ENCODE measurements at places on chromosomes 7 and 10.
A peak's percentile ranks its signal among the peaks of the same experiment; 100 is the strongest.

- no peak for DNase-seq
These were observed 21.2 kb upstream of the IGF2BP3 start for GRCh38 chr7:23491502-23491901.

- DNase-seq = no peak
These were observed 57.8 kb downstream of the ANKMY2 start for GRCh38 chr7:16587790-16588189.

GRCh38 chr7:137606061-137606674 lies 240.6 kb downstream of the DGKI start:
- DNase-seq = no peak

GRCh38 chr10:102009801-102010425 lies 46.1 kb downstream of the ARMH3 start:
- DNase-seq = peak; percentile 38

GRCh38 chr10:19031763-19032162 lies 16.8 kb upstream of the MALRD1 start:
- no peak for DNase-seq

DNA sequence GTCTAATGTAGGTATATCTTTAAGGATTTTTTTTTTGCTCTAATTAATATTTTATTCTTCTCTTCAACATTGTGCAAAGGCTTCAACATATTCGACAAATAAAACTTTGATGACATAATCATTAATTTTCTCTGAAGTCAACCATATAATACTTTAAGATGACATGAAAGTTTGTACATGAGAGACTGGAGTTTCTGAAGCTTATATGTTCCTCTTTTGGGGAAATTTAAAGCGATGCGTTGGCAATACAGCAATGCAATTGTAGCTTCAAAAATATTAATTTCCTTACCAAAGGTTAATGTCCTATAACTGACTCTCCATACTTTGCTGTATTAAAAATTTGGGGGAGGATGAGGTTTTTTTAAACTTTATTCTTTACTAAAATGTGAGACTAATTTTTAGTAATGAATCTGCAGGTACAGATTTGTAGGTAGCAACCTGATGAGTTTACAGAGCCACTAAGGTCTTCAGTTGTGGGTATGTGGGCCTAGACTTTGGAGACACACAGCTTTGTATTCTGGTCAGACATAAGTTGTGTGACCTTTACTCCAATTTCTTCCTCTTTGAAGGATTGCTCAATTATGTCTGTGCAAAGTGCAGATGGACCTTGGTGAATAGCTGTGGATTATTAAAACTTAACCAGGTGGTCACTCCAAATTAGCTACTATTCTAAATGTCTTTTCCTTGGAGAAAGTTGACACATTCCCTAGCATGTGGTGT lies 18.0 kb upstream of the LIPA start:
- DNase-seq = no peak

- no peak for DNase-seq
These were observed 89.7 kb upstream of the IKZF1 start for GRCh38 chr7:50214771-50215170.

DNA sequence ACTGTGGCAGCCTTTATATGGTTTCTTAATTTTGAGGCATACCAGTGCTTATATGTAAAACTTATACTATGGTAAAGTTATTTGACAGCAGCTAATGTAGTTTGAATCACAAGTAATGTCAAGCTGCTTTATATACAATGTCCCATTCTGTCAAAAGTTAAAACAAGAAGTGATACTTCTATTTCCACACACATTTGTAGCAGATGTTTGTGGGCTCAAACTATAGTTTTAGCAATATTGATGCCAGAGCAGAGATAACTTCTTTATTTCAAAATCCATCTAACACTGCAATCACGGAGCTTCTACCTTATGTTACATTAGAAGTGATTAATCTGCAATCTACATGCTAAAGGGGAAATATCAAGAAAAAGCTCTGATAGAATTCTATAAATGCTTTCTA lies 149.6 kb downstream of the ADK start:
- no peak for DNase-seq

GRCh38 chr7:134739362-134739761 lies 40.1 kb upstream of the CALD1 start:
- DNase-seq = no peak

DNA sequence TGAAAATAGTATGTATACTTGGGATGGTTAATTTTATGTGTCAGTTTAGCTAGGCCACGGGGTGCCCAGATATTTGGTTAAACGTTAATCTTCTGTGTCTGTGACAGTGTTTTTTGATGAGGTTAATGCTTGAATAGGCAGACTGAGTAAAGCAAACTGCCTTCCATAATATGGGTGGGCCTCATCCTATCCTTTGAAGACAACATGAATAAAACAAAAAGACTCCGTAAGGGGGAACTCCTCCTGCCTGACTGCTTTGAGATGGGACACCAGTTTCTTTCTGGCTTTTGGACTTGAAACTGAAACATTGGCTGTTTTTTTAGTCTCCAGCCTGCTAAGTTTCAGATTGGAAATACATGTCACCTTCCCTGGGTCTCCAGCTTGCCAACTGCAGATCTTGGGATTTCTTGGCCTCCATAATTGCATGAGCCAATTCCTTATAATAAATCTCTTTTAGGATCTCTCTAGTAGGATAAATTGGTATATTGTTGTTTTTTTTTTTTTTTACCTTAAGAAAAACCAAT lies 59.9 kb upstream of the GLCCI1 start:
- DNase-seq = no peak

GRCh38 chr7:74598558-74598957 lies 59.0 kb upstream of the GTF2I start:
- no peak for DNase-seq

DNA sequence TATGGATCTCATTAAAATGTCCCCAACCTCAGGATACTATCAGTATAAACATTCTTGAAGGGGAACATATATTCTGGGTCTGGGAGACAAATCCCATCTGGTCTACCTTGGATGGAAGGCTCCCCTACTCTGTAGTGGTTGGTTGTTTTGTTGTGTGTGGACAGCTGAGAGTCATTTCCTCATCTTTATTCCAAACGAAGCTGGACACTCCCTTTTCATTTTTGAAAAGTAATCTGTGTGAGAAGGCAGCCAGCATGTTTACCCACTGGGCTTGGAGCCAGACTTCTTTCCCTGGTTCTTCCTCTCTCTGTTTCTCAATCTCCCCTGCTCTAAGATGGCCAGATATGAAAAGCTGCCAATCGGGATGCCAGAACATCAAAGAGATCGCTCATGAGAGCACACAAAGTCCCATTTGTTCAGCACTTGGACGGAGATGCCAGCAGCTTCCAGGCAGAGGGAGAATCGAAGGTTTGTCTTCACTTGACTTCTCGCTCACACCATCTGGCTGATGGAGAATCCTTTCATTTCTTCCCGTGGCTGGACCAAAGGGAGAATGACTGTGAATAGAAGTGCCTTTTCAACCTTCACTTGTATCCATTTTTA lies 108.1 kb upstream of the AGR3 start:
- no peak for DNase-seq

- no peak for DNase-seq
These were observed 182.5 kb upstream of the PRSS58 start for GRCh38 chr7:142440219-142440905.

- no peak for DNase-seq
These were observed 1.0 kb downstream of the URGCP start for GRCh38 chr7:43905209-43905946.

GRCh38 chr7:143360788-143361551 lies 1.5 kb downstream of the FAM131B start:
- DNase-seq = no peak

GRCh38 chr10:123948030-123948823 lies 56.6 kb upstream of the CPXM2 start:
- no peak for DNase-seq

DNA sequence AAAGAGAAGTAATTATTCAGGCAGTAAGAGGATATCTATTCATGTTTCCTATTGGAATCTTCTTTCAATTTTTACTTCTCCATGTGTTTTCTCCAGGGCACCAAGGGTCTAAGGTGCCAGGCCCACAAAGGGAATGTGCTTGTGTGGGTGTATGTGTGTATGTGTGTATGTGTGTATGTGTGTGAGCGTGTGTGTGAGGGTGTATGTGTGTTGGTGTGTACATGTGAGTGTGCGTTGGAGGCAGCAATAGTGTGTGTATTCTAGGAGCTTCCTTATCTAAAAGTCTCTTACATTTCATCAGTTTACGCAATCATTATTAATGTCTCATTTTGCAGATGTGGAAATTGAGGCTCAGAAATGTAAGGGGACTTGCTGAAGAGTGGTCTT lies 28.3 kb downstream of the RAMP3 start:
- DNase-seq = no peak

All from activated CD4-positive, alpha-beta T cell treated with anti-CD3 and anti-CD28 coated beads for 4 hours (primary cell).